ENCODE measurements at places on chromosomes 6 and 20. TPM values are rescaled to one million over a fixed set of nuclear protein-coding genes. Genes with fewer than 3 reads are reported as not detected.

DNA sequence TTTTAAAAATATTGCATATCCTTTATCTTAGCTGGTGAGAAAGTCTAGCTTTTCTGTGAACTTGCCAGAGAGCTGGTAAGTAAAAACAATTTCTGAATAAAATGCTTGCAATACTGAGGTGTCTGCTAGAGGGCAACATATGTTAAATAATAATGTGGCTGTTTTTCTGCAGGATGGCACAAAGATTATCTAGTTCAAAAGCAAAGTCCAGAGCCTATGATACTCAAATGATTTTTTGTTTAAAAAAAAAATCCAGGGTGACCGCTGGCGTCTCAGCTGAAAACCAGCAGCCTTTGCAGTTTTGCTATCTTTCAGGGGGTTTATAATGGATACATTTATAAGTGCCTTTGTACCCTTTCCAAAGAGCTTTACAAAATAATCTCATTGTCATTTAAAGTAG lies 194.9 kb downstream of the PHACTR1 start:
- no peak for DNase-seq

GABRR1 gene
- total RNA-seq, result 0.12 TPM

- DNase-seq, result no peak
These were observed 46.8 kb downstream of the SYNJ2 start for GRCh38 chr6:158028421-158028820.

DNA sequence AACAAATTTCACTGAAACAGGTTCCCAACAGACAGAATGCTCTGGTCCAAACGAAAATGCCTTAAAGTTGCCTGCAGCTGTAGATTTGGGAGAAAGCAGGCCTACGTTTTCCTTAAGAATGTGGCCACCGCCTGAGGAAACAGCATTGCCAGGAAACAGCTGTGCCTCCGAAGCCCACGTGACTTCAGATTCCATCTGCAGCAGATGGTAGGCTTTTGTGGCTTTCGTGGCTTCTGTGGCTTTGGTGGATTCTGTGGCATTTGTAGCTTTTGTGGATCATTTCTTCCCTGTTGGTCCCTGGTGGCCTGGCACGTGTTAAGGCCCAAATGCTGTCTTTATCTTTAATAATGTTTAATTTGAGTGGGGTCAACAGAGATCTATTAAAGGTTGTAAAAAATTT lies 222.9 kb downstream of the TTLL2 start:
- DNase-seq, result no peak

DNA sequence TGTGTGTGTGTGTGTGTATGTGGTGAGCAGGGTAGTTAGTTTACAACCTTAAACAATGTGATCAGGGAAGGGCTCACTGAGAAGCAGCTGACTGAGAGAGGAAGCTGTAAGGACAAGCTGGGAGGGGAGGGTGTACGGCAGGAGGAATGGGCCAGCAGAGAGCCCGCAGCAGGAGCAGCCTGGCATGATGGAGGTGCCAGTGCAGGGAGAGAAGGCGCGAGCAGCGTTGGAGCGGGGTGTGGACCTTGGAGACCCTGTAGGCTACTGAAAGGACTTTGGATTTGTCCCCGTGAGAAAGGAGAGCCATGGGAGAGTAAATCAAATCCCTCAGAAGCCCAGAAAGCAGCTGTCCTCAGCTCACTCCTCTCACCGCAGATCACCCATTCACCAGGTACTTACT lies 18.5 kb downstream of the FAM209B start:
- no peak for DNase-seq

DNA sequence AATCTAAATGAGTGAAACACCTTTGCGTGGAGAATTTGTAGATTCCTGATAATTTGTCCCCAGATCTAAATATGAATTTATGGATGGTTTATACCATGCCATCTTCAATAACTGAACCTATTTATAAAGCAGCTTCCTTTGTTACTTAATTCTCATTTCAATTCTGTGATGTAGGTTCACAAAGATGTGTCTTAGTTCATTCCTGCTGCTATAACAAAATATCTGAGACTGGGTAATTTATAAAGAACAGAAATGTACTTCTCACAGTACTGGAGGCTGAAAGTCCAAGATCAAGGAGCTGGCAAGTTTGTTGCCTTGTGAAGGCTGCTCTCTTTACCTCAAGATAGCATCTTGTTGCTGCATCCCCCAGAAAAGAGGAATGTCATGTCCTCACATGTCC lies 2.1 kb upstream of the TFB1M start:
- DNase-seq, result no peak

GRCh38 chr20:7911586-7912330 lies 28.5 kb downstream of the HAO1 start:
- no peak for DNase-seq

- DNase-seq, result no peak
These were observed 20.6 kb downstream of the CNBD2 start for GRCh38 chr20:35988910-35989463.

SMPD2 gene
- total RNA-seq, result 12.3 TPM

ANKRD6 gene
- total RNA-seq, result 25.6 TPM

GRCh38 chr6:9083108-9083507 lies 647.8 kb upstream of the SLC35B3 start:
- no peak for DNase-seq

- no peak for DNase-seq
These were observed 12.1 kb downstream of the SYNGAP1 start for GRCh38 chr6:33431880-33432541.

GRCh38 chr6:167005350-167006159 lies 6.4 kb downstream of the CEP43 start:
- DNase-seq, result no peak

- no peak for DNase-seq
These were observed 158.9 kb downstream of the TBXT start for GRCh38 chr6:166008441-166009369.

GRCh38 chr6:63245909-63246308 lies 34.6 kb downstream of the FKBP1C start:
- no peak for DNase-seq

DNA sequence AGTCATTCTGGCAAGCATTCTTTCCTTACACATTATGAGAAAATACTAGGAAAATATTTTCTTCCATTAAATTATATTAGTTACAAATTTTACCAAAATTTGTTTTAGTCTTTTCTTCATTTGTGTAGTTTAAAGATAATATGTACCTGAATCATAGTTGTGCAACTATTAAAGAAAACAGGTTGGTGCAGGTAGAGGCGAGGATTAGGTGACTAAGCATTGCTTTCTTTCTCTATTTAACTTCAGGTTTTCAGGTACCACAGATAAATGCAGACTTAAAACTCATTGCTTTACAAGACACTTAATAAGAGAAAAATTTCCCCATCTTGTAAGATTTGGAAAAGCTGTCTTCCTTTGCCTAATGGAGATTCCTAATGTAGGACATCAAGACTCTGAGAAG lies 1175.5 kb upstream of the ADGRB3 start:
- no peak for DNase-seq

- DNase-seq, result no peak
These were observed 88.5 kb downstream of the RPS12 start for GRCh38 chr6:132902901-132903300.

PRRT1 gene
- 2.0 TPM for total RNA-seq

GRCh38 chr6:22556266-22556665 lies 13.1 kb upstream of the HDGFL1 start:
- no peak for DNase-seq

NR2E1 gene
- 1.4 TPM for total RNA-seq

GRCh38 chr6:342832-343179 lies 48.7 kb upstream of the IRF4 start:
- no peak for DNase-seq

PNPLA1 gene
- total RNA-seq, result 0.25 TPM

DNA sequence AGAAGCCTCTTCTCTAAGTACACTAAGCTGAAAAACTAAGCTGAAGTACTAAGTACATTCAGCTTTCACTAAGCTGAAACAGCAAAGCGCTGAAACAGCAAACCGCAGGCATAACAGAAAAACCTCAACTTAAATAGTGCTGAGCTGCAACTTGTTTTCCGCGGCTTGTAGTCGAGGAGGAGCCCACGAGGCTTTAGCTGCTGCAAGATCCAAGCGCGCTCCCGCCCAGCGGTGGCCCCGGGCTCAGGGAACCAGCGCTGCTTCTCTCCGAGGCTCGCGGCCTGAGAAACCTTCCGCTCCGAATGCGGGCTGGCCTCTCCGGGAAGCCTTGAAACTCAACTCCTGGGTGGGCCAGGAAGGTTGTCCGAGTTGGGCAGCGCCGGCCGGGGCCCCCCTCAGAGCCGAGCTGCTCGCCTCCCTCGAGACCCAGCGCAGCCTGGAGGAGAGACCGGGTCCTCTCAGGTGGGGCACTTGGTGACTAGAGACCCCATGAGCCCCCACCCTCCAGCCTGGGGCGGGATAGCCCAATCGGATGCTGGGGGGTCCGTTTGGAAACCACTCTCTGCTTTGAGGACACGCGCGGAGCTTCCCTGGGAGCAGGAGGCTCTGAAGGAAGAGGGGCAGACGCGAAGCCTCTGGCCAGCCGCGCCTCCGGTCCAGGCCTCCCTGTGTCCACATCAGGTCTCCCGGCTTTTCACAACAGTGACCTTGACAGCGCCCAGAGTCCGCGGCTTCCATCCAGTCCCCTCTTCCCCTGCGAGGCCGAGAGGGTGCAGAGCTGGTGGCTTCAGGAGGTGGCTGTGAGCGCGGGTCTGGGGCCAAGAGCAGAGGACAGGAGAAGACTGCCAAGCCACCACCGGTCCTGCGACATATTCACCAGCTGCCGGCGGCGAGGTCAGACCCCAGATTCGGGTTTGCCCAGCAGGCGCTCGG lies 38.1 kb upstream of the HLA-E start:
- DNase-seq, result no peak

CCDC170 gene
- total RNA-seq, result 4.0 TPM

HLA-DPA1 gene
- not detected for total RNA-seq

PARD6B gene
- 153 TPM for total RNA-seq

- DNase-seq, result no peak
These were observed 48.4 kb downstream of the CEP43 start for GRCh38 chr6:167047554-167047953.

DNA sequence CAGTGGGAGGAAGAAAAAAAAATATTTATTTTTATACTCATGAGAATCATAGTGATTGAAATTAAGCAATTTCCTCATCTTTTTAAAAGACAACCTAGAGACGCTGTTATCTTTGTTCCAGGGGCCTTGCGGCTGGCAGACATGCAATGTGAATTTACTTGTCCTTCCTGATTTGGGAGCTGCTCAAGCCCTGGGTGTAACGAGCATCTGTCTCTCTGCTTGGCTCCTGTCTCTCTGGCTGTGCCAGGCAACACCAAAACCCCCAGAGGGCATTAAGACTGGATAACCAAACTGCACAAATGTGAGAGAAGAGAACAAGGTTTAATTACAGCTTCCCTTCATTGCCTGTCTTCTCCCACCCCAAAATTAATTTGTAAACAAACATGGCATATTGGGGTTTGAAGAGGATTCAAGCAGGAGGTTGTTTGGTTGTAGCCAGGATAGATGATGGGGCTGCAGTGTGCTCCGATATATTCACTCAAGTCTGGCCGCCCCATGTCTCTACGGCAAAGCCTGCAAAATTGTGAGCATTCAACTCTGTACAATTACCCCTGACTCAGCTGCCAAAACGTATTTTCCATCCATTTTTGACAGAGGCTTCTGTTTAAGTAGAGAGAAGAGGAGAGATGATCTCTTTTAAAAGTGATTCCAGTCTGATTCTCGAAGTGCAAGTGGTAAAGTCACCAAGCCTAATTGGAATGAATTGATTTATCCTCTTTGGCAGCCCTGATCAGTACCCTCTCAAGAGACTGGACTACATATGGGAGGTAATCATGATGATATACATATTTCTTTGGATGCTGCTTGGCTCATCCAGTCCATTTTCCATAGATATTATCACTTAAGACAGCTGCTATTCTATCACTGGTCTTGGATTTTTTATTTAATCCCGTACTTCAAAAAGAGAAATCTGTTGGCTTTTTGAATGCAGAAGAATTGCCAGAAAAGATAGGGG lies 170.2 kb downstream of the SLC24A3 start:
- DNase-seq, result no peak

DNA sequence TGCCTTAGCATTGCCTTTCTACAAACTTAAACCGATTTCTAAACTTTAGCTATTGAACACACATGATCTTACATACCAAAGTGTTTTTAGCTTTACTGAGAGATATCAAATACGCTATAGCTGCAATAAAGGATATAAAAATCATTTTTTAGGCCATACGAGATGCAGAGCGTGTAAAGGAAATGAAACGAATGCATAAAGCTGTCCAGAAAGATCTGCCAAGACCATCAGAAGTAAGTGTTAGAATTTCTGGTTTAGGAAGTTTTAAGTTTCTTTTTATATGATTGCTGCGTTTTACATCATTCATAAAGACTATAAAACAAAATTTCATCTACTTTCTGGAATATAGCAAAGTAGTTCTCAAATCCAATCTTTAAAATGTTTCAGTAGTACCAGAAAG lies 38.4 kb downstream of the CDC5L start:
- no peak for DNase-seq

GRCh38 chr20:1119128-1119505 lies 715 bp downstream of the PSMF1 start:
- DNase-seq, result no peak

CST7 gene
- not detected for total RNA-seq

GRCh38 chr6:121951123-121951522 lies 448.3 kb upstream of the HSF2 start:
- no peak for DNase-seq

GRCh38 chr6:33235221-33235634 lies 26.9 kb downstream of the RING1 start:
- DNase-seq, result no peak

RFX6 gene
- total RNA-seq, result 1.5 TPM

Measured in Caco-2 (cell line).